Activated T-cell treated with anti-CD3 and anti-CD28 coated beads for 48 hours (primary cell): ENCODE measurements at places on chromosomes 13 and 19.

DNA sequence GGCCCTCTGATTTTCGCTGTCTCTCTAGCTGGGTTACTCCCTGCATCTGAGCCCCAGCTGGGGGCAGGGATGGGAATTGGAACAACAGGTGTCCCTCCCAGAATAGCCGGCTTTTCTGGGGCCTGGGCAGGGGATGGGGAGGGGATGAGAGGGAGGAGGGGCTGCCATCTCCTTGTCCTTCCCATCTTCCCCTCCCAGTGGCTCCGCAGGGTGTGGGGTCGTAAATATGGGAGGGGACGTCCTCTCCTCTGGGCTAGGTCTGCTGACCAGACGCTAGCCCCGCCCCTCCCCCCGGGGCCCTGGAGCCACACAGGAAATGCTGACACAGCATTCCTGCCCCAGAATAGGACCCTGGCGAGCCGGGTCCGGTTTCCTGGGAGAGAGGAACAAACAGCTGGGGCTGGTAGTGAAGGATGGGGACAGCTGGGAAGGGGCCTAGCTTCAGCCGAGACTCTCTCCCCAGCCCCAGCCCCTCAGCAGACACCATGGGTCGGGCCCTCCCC, 1.1 kb downstream of the RYR1 start:
- DNase-seq = no peak

- DNase-seq = no peak
Measured at GRCh38 chr19:35125749-35126623, 8.9 kb downstream of the LGI4 start.

DNA sequence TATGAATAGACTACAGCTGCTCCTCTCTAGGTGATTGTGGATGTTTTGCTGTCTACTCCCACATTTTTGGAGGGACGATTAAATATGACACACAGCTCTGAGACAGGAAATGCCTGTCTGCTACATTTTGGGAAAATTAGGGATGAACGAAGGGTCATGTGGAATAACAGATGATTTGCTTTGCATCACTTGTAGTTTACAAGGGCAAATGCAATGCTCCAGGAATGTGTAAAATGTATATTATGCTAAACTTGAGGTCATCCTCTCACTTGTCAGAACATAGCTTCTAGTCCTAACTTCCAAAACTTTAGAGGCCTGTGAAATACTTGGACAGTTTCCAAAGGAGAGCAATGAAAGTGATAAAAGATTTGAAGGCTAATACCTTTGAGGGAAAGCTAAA, 284.2 kb upstream of the DACH1 start:
- no peak for DNase-seq

GRCh38 chr13:99800951-99801350, 170.6 kb downstream of the ZIC5 start:
- no peak for DNase-seq

- no peak for DNase-seq
Measured at GRCh38 chr19:18762125-18763023, 28.7 kb downstream of the COMP start.

- DNase-seq = no peak
Measured at GRCh38 chr19:23774524-23774971, 15.9 kb upstream of the ZNF681 start.
